ENCODE measurements at places on chromosomes 5 and 9.

DNA sequence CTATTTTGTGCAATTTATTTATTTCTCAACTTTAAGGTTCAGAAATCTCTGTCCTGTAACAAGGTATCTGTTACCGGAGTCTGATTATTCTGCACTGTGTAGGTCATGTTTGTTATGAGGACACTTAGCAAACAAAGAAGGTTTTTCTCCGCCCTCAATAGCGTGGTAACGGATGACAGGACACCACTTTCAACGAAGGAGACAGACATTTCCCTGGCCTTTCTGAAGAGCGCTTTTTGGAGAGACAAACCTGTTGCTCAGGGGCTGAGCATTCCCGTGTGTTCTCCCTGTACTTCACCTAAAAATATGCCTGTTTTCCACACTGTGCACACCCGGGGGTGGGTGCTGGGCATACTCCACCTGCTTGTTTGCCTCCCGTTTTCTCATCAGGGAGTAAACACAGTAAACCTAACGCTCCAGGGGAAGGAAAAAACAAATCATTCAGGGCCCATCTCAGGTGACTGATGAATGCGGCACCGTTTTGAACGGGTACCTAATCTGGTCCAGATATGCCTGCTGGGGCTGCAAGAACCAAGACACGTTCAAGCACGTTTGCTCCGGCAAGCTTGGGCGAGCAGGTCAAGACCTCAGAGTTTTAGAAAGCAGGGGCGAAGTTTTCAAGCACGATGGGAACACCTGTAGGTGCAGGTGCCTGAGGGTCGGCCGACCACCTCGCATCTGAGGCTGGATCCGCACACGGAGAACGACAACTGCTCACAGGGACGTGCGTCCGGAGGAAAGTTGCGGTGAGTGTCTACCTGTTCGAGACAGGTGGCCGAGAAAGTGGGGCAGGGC, 859 bp downstream of the RETREG1 start:
- no peak for DNase-seq

- no peak for DNase-seq
Measured at GRCh38 chr5:129857116-129857515, 47.1 kb upstream of the CHSY3 start.

DNA sequence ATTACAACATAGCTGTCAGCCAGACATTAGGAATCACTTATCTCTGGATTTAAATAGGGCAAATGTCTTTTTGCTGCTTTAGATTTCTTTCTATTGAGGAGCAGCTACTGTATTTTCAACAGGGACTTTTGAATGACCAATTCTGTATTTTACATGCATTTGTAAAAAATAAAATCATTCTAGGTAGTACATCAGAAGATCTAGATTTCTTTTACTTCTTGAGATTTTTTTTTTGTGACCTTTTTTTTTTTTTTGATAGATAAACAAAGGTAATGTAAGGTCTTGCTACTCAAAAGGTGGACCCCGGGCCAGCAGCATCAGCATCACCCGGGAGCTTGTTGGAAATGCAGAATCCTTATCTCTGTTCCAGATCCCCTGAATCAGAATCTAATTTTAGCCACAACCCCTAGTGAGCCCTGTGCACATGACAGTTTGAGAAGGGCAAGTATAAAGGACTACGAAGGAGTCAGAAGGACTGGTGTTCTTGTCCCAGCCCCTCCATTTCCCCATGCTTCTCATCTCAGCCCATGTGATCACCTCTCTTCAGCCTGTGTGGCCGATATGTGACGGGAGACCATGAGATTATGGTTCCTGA, 37.7 kb upstream of the CKMT2 start:
- DNase-seq: no peak

- no peak for DNase-seq
Measured at GRCh38 chr5:119370486-119370885, 14.7 kb downstream of the TNFAIP8 start.

- DNase-seq: no peak
Measured at GRCh38 chr9:105168870-105169319, 75.6 kb upstream of the SLC44A1 start.

- DNase-seq: no peak
Measured at GRCh38 chr5:947626-948471, 55.2 kb downstream of the TRIP13 start.

DNA sequence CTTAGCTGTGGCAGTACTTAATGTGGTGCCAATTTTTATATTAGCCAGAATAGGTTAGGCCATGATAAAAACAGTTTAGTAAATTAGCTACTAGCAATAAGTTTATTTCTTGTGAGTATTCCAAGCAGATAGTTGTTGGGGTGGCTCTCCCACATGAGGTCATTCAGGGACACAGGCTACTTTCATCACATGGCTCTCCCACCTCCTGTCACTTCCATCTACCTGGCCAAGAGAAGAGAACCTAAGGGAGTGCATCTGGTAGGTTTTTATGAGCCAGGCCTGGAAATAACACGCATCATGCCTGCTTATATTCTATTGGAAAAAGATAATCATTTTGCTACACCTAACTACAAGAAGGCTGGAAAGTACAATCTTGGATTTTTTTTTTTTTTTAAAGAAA, 161.4 kb upstream of the CCNH start:
- no peak for DNase-seq

DNA sequence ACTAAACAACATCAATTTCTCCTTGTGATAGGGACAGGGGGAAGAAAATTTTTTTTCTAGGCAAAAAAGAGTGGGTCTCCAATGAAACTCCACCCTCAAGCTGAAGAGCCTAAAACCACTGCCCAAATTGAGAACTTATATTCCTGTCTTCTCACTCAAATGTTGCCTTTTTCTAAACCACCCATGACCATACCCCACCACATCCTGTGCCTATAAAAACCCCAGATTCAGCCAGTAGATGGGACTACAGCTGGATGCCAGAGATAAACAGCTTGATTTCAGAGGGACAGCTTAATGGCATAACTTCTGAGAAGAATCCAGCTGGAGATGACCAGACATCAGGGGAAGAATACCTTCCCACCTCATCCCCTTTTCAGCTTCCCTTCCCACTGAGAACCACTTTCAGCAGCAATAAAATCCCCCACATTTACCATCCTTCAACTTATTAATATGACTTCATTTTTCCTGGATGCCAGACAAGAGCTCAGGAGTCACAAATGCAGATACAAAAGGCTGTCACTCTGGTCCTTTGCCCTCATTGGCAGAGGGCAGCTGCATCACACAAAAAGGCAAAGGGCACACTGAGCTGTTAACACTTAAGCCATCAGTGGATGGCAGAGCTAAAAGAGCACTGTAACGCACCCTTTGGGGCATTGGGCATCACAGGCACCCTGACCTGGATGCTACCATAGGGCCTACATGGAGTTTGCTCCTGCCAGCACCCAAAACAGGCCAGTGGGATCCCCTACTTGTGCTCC, 972.5 kb upstream of the CTNND2 start:
- no peak for DNase-seq

- no peak for DNase-seq
Measured at GRCh38 chr5:98774192-98775033, 950 bp downstream of the RGMB start.

- no peak for DNase-seq
Measured at GRCh38 chr9:20043035-20043434, 254.2 kb upstream of the SLC24A2 start.

DNA sequence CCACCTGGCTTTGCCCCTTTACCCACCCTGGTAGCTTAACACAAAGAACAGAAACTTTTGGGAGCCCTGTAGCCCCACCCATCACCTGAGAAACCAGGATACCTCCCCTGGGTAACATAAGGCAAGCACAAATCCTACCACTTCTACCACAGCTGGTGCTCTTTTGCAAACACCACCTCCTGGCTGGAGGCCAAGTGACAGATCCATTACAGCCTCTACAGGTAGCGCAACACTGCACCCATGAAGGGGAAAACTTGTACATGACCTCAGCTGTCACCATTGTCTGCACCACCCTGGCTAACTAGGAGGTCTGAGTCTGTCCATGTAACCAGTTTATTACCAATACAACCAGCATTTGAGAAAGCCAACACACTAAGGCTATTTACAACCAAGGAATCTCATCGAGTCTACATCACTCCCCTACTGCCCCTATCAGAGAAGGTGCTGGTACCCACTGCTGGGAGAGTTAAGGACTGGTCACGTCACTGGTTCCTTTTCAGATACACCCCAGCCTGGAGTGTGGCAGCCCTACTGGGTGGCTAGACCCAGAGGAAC, 128.6 kb downstream of the PJA2 start:
- no peak for DNase-seq

DNA sequence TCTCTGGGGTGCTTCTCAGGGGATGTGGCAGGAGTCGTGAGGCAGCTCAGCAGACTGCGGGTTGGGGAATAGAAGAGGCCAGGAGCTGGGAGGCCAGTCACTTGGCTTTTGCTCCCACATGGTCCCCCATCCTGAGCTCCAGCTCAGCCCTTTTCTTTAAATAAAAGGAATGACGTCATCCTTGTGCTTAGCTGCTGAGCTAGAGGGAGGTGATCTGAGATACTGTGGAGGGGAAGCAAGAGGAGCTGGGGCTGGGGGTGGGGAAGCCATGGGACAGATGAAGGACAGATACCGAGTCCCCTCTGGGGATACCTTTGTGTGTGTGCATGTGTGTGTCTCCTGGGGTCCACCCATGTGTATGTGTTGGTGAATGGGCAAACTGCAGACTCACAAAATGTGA, 89.0 kb upstream of the ARAP3 start:
- DNase-seq: no peak

DNA sequence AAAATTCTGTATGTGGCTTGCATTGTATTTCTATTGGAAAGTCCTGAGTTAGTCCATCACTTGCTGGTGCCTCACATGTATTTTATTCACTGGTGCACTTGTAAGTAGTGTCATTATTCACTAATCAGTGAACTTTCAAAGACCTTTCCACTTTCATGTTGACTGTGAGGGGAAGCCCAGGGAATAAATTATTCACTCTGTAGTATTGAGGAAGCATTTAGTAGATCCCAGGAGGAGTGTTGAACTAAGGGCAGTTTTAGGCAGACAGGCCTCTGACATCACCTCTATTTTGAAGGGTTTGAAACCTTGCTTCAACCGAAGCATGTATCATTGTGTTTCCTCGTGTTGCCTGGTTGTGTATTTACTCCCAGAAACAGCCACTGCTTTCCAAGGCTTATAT, 705.4 kb upstream of the RIOK2 start:
- no peak for DNase-seq

DNA sequence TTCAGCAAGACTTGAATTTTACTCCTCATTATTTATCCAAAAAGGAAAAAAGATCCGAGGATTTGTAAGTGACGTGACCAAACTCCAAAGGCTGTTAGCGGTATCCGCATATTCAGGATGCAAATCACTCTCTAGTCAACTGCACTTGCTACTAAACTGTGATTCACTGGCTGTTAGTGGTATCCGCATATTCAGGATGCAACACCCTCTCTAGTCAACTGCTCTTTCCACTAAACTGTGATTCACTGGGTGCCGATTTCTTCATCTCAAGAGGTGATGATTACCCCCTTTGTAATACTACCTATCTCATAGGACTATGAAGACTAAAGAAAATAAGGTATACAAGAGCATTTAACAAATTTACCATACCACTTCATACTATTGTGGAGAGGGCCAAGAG, 5.7 kb downstream of the MAPKAP1 start:
- no peak for DNase-seq

DNA sequence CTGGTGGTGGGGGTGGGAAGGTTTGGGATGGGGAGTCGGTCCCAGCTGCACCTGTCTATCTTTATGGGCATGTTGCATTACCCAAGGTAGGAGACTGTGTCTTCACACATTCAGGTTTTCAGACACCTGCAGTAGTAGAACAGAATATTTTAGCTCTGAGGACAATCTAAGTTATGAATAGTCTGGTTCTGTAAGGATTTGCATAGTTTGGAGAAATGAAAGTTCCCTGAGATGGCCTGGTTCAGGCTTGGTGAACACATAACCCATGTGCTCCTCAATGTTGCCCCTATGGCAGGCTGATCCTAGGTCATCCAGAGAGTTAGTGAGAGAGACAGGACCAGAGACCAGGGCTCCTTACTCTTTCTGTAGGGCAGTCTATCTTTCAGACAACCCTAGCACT, 20.7 kb downstream of the TNFSF8 start:
- no peak for DNase-seq

DNA sequence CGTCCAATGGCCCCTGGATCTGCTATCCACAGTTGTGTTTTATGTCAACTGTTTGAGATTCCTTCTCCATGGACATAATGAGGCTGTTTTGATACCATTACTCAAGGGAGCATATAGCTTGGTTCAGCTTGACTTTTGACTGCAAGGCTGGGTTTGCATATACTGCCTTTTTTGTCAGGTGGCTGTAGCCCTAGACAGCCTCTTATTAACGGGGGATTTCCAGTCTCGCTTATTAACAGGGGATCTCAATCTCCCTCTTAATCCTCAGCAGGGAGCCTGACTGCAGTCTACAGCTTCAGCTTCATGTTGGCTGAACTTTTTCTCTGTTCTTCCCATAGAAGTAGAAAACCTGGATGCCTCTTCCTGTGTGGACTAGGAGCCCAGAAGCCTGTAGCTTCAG, 73.7 kb upstream of the TNC start:
- no peak for DNase-seq

GRCh38 chr9:98860871-98861293, 53.4 kb downstream of the GALNT12 start:
- DNase-seq: no peak

GRCh38 chr5:10853154-10853553, 92.1 kb upstream of the DAP start:
- DNase-seq: no peak

DNA sequence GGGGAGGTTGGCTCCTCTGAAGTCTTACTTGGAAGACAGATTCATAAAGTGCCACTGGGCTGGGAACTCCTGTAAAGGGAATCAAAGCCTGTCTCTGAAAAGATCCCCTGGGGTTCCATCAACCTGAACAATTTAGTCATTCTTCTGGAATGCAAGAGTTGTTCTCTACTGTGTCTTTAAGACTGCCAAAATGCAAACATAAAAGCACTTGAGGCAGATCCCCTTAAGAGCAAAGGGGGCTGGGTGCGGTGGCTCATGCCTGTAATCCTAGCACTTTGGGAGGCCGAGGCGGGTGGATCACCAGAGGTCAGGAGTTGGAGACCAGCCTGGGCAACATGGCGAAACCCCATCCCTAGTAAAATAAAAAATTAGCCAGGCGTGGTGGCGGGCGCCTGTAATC, 16.7 kb downstream of the CDKN2AIPNL start:
- DNase-seq: no peak

GRCh38 chr5:125302577-125302976, 556.1 kb upstream of the ZNF608 start:
- DNase-seq: no peak

DNA sequence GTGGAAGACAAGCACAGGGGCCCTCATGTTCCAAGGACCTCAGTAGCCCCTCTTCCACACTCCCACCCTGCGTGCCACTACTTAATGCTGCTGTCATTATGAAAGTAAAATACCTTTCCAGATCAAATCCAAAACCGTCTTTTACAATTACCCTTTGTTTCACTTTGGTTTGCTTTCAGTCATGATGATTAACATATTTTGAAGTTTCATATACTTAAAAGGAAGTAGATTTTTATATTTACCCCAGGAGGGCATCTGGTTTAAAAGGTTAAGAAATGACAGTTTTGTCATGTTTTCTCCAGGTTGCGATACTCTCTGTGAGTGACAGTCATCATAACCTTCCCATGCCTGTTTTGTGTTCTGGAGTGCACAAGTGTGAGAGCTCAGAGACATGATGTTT, 13.5 kb upstream of the MAP1B start:
- no peak for DNase-seq

- no peak for DNase-seq
Measured at GRCh38 chr9:72401396-72401795, 36.4 kb upstream of the ZFAND5 start.

Measured in SK-N-MC (cell line).